IMR-90 (cell line): ENCODE measurements at places on chromosomes 5 and 9. TPM values are rescaled to one million over a fixed set of nuclear protein-coding genes. Genes with fewer than 3 reads are reported as not detected.

The UNC5A gene
- total RNA-seq, result not detected in 2 replicates

The TMC1 gene
- not detected in 2 replicates for total RNA-seq

The MAP3K1 gene
- 18.8 and 21.9 TPM in 2 replicates for total RNA-seq

The FREM1 gene
- total RNA-seq, result under 0.01 TPM in 1 of 2 replicates, not detected in the other

The PCDHGB5 gene
- 17.2 and 17.5 TPM in 2 replicates for total RNA-seq

The SLC4A9 gene
- not detected in 2 replicates for total RNA-seq

The PCDHB12 gene
- total RNA-seq, result under 0.01 and 0.18 TPM in 2 replicates

The SLC6A19 gene
- total RNA-seq, result not detected in 2 replicates

The GDNF gene
- 0.18 and 0.28 TPM in 2 replicates for total RNA-seq

The IRX1 gene
- total RNA-seq, result not detected in 2 replicates

The ARID3C gene
- total RNA-seq, result not detected in 2 replicates

The PCDHGC5 gene
- 2.5 and 2.9 TPM in 2 replicates for total RNA-seq

The JAKMIP2 gene
- under 0.01 TPM in 1 of 2 replicates, not detected in the other for total RNA-seq

The CERCAM gene
- total RNA-seq, result 15.1 and 16.1 TPM in 2 replicates

The LPAR1 gene
- total RNA-seq, result 260 and 315 TPM in 2 replicates

The LECT2 gene
- total RNA-seq, result not detected in 2 replicates

The NMRK1 gene
- total RNA-seq, result 5.7 and 6.7 TPM in 2 replicates

The STPG3 gene
- total RNA-seq, result not detected in 2 replicates

The FRMD3 gene
- total RNA-seq, result under 0.01 and 0.18 TPM in 2 replicates

The TBC1D13 gene
- total RNA-seq, result 7.2 and 9.1 TPM in 2 replicates

The CATSPER3 gene
- under 0.01 TPM in 1 of 2 replicates, not detected in the other for total RNA-seq

The TERT gene
- not detected in 2 replicates for total RNA-seq

The CDKN2A gene
- 11.3 and 17.5 TPM in 2 replicates for total RNA-seq

The IFNE gene
- total RNA-seq, result 1.8 and 1.9 TPM in 2 replicates

The ZNF462 gene
- total RNA-seq, result 16.1 and 18.8 TPM in 2 replicates

The PARP8 gene
- 8.2 and 8.6 TPM in 2 replicates for total RNA-seq

The PPP3R2 gene
- total RNA-seq, result not detected in 2 replicates

The ZBED3 gene
- total RNA-seq, result 0.18 and 0.28 TPM in 2 replicates

The AQP3 gene
- total RNA-seq, result 3.3 and 3.8 TPM in 2 replicates

The GABRA6 gene
- total RNA-seq, result not detected in 2 replicates

The SEMA5A gene
- total RNA-seq, result 9.9 and 12.5 TPM in 2 replicates

The SEMA6A gene
- 0.28 and 0.36 TPM in 2 replicates for total RNA-seq

The CNTFR gene
- not detected in 2 replicates for total RNA-seq

The VLDLR gene
- total RNA-seq, result 8.3 and 9.0 TPM in 2 replicates

The RAI14 gene
- 267 and 361 TPM in 2 replicates for total RNA-seq

The SPATA6L gene
- 0.18 and 0.28 TPM in 2 replicates for total RNA-seq

The UTP15 gene
- total RNA-seq, result 28.0 and 31.1 TPM in 2 replicates

The LNPEP gene
- total RNA-seq, result 27.4 and 27.5 TPM in 2 replicates

The TAF1L gene
- total RNA-seq, result under 0.01 TPM in 1 of 2 replicates, not detected in the other

The SPINK4 gene
- total RNA-seq, result not detected in 2 replicates

The LCN12 gene
- not detected in 2 replicates for total RNA-seq

The TNFSF15 gene
- under 0.01 and 0.18 TPM in 2 replicates for total RNA-seq

The RELL2 gene
- total RNA-seq, result 2.2 TPM in 2 replicates

The TMEM215 gene
- not detected in 2 replicates for total RNA-seq

The CCDC192 gene
- total RNA-seq, result not detected in 2 replicates

The IQGAP2 gene
- total RNA-seq, result 0.28 and 0.36 TPM in 2 replicates

The NR5A1 gene
- total RNA-seq, result not detected in 2 replicates

The C5orf63 gene
- total RNA-seq, result 0.72 and 0.83 TPM in 2 replicates

The PTPDC1 gene
- total RNA-seq, result 6.1 TPM in 2 replicates

The NIPAL4 gene
- total RNA-seq, result 0.18 and 0.28 TPM in 2 replicates

The PCDHB13 gene
- total RNA-seq, result 0.18 and 0.28 TPM in 2 replicates

The ZNF367 gene
- total RNA-seq, result 2.7 and 4.7 TPM in 2 replicates

The BTNL9 gene
- not detected in 2 replicates for total RNA-seq

The CA9 gene
- 0.54 and 0.56 TPM in 2 replicates for total RNA-seq
